Stimulated activated CD8-positive, alpha-beta memory T cell treated with anti-CD3 and anti-CD28 coated beads, Interleukin-7, amount 100 ng/mL, for 1 hour (primary cell): ENCODE measurements at places on chromosomes 2 and 18.

- DNase-seq, result no peak
Observed at GRCh38 chr18:45274026-45274425, 341.2 kb upstream of the SLC14A2 start.

DNA sequence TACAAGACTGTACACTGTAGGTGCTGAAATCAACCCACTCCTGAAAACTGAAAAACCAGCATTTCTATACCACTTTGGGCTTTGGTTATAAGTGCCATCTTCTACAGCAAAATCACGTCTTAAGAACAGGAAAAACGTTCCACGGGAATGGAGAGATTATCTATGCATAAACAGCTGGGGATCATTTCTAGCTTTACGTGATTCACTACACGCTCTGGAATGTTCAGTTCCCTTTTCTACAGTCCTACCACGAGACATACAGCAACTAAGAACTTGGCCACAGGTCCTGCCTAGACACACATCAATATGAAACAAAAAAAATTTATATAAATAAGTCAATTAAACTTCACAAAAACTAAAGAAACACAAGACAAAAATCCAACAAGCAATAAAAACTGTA, 3.6 kb downstream of the CXCR4 start:
- DNase-seq, result no peak

- DNase-seq, result no peak
Observed at GRCh38 chr18:58823412-58823811, 41.3 kb upstream of the ZNF532 start.

- DNase-seq, result no peak
Observed at GRCh38 chr2:20456636-20457426, 10.0 kb downstream of the RHOB start.

- no peak for DNase-seq
Observed at GRCh38 chr2:1518867-1519530, 105.7 kb downstream of the TPO start.

- no peak for DNase-seq
Observed at GRCh38 chr2:7625392-7626138, 708.4 kb downstream of the RNF144A start.

GRCh38 chr2:10499911-10500521, 51.9 kb upstream of the ODC1 start:
- DNase-seq, result no peak

DNA sequence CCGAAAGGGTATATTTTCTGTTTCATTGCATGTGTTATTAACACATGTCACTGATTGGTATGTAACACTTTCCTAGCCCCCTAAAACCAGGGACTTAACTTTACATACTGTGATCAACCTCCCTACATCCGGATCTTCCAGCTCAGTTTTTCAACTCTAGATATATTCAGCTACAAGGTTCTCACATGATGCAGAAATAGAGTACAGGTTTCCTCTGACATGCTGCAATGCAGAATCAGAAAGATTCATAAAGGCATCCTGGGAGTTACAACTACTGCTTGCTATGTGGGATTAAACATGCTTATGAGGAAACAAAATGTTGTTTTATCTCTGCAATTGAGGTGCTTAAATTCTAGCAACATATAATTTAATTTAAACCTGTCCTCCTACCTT, 14.0 kb downstream of the FBXO11 start:
- DNase-seq, result no peak

DNA sequence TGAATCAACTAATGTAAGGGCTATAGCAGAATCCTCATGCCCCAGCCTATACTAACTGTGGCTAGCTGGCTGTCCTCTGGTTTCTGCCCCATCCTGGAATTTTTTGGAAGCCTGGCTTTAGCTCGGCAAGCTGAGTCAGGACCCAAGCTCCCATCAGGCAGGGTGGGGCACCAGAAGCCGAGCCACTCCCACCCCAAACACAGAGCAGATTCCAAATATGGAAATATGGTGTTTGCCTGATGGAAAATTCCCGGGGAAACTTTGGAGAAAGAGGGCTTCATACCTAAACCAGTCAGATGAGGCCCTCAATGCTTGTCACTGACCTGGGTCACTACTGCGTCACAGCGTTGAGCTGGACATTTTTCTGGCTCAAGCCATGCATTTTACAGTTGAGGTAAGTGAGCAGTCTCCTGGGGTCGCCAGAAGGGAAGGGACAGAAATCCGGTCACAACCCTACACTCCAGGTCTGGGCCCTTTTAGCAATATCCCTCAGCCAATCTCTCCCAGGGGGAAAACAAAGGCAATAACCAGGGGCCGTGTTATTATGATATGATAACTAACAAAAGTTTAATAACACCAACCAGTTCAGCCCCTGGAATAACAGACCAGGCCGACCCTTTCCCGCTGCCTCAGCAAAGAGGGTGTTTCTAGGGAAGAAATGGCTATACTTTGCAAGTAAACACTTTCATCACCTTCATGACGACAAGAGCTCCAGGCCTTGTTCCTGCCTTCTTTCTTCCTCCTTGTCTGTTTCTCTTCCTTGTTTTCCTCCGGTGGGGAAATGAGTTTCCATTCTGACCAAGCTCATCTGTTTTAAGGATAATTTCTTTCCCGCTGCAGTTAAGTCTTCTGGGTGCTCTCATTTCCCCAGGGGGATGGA, 37.7 kb downstream of the PSD4 start:
- DNase-seq, result no peak

DNA sequence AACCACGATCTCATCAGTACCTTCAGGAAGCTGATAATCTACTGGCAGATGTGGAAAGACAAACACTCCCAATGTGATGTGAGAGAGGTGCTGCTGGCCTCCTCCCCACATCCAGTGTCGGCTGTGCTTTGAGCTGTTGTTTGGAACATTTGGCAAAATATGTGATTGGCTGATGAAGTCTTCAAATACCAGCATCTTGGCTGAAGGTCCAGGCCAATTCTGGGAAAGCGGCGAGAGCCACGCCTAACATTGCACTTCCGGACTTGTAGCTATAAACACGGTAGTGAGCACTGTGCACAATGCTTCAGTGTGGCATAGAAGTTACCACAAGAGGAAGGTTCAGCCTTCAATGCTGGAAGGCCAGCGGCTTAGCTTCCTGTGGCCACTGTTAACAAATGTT, 198.8 kb downstream of the DCDC2C start:
- DNase-seq, result no peak

DNA sequence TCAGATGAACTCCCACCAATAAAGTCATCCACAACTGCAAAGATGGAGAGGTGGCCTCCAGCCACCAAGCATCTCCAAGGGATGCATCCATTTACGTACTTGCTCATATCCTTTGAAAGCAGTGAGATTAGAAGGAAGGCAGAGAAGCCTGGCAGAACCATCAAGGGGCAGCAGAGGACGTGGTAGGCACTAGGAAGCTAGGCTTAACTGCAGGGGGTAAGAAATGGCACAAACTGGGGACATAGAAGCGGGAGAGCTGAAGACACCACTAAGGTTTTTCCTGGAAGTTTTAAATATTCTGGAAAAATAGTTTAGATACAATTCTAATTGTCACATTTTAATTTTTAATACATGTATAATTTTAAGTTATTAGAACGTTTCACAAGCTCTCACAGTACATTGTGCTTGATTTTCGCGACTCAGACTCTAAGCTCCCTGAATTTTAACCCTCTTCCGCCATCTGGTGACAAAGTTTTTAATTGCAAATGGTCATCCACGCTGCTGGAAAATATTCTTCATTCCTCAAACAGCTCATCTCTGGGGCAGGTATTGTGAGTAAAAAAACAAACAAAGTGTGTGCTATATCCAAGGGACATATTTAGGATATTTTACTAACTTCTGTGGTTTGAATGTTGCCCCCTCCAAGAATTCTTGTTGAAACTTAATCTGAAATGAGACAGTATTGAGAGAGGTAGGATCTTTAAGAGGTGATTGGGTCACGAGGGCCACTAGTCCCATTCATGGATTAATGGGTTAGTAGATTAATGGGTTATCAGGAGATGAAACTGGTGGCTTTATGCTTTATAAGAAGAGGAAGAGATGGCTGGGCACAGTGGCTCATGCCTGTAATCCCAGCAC, 1.6 kb upstream of the PSTPIP2 start:
- DNase-seq, result no peak

DNA sequence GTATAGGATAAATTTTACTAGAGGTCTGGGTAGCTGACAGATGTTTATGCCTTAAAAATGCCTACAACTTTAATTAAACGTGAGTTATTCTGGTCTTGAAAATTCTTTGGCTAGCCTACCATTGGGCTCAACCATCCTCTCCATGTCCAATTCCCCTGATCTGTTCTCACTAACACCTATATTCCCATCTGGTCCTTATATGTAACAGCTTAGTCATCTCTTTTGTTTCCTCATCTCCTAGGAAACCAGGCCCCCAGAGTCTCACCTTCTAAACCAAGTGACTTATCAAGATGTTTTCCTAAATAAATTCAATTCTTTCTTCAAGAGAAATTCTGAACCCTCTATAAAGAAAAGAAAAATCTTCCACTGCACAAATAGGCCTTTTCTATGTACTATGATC, 148.5 kb downstream of the TTC32 start:
- DNase-seq, result no peak

- no peak for DNase-seq
Observed at GRCh38 chr18:9020221-9020620, 82.3 kb upstream of the NDUFV2 start.

- no peak for DNase-seq
Observed at GRCh38 chr2:234887195-234887594, 64.6 kb upstream of the SH3BP4 start.
